GM13976 (cell line): ENCODE measurements at places on chromosomes 11 and 22.

- no peak for DNase-seq
Measured at GRCh38 chr11:118439646-118440045, 3.4 kb downstream of the KMT2A start.

DNA sequence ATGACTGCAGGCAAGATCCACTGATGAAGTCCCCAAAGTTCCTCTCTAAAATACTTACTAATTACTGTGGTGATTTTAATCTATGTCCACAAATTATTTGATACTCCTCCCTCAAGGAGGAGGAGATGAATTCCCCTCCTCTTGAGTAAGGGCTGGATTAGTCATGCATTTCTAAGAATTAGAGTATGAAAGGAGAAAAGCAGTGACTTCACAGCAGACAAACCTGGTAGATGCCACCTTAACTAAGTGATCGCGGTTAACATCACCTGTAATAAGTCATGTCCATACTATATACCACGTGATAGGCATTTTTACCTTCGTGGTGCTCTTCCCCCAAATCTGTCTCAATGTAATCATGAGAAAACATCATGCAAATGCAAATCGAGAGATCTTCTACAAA lies 52.0 kb upstream of the TSPAN18 start:
- no peak for DNase-seq

DNA sequence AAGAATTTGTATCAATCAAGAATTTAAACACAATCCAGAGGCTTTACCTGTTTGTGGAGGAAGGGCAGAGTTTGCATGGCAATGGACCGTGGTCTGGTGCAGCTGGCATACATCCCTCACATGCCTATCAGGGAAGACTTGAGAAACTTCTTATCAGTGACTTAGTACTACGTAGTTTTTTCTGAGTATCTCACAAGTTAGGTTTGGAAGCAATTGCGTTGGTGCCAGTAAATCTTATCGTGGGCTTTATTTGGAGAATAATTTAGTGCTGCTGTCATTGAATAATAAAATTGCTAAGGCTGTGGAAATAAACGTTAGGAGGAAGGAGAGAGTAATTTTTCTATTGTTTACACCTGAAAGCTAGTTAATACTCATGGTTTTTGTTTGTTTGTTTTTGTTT lies 72.3 kb downstream of the PRMT3 start:
- DNase-seq = no peak

DNA sequence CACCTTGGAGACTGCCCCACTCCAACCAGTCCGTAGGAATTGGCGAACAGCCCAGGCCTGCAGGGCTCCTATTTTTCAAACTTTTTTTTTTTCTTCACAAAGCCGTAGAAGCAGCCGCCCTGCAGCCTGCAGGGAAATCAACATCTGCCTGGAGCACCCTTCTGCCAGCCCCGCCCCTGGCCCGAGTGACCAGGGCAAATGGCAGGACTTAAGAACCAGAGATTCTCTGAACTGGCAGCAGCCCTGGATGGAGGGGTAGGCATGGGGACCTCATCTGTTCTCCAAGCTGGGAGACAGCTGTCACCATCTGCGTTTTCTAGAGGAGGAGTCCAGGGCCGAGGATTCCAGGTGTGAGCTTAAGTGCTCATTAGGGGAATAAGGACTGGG lies 5.6 kb downstream of the SCN2B start:
- no peak for DNase-seq

DNA sequence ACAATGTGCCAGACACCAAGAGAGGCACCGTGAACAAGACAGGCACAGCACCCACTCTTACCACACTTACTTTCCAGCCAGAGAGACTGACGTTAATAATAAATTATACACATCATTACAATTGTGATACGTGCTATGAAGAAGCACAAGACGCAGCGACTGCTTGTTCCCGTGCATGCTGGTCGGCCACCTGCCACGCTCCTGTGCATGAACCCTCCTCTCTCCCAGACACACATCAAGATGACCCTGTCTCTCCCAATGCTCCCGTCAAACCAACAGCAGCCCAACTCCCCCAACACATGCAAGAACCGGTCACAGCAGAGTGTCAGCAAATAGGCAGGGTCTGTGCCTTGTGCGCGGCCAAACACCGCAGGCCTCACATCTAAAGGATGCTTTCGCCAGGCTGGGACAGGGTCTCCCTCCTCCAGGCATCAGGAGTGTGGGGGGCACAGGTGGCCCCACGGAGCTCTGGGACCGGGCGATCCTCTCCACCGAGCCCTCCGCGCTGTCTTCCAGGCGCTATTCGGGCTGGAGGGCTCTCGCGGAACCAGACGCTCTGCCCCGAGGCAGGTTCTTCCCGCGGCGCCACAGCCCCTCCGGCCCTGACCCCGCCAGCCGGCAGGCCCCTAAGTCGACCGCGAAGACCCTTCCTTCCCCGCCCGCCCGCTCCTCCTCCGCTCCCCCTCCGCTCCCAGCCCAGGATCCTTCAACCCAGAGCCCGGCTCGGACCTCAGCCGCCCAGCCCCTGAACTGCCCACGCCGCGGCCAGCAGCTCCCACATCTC lies 533 bp downstream of the SERGEF start:
- DNase-seq = no peak

GRCh38 chr22:29933619-29934018 lies 50.6 kb downstream of the MTMR3 start:
- DNase-seq = no peak
